ENCODE measurements at places on chromosomes 1 and 21.

GRCh38 chr1:76267631-76268030 lies 193.1 kb downstream of the ST6GALNAC3 start:
- DNase-seq: no peak

DNA sequence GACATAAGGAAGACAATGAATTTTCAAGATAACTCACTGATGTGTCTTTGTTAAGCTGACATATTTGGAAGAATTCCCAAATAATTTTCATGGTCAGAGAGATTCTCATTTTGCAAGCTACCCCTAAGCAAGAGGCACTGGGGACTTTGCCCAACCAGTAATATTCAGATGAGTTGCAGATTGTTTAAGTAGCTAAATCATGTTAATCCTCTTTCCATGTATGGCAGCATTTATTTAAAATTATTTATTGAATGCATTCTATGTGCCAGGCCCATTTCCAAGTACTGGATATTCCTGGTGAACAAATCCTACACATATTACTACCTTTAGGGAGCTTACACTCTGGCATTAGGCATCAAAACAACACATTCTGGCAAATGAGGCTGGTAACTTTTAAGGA lies 56.5 kb upstream of the BACH1 start:
- no peak for DNase-seq

DNA sequence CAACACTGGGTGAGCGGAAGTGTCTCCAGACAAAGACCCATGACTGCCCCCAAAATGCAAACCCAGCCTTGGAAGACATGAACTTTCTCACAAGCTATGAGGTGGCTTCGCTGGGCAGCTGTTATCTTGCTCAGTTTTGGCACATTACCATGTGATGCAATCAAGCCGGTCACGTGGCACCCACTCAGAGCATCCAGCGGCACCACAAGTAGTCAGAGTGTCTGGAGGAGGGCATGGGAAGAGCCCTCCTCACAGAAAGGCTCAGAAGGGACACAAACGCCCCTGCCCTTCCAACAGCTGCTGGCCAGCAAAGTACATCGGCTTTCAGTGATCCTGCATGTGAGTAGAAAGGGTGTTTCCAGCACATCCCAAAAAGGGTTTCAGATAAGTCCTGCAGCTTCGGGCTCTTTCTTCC lies 145.5 kb upstream of the IRF2BP2 start:
- no peak for DNase-seq

DNA sequence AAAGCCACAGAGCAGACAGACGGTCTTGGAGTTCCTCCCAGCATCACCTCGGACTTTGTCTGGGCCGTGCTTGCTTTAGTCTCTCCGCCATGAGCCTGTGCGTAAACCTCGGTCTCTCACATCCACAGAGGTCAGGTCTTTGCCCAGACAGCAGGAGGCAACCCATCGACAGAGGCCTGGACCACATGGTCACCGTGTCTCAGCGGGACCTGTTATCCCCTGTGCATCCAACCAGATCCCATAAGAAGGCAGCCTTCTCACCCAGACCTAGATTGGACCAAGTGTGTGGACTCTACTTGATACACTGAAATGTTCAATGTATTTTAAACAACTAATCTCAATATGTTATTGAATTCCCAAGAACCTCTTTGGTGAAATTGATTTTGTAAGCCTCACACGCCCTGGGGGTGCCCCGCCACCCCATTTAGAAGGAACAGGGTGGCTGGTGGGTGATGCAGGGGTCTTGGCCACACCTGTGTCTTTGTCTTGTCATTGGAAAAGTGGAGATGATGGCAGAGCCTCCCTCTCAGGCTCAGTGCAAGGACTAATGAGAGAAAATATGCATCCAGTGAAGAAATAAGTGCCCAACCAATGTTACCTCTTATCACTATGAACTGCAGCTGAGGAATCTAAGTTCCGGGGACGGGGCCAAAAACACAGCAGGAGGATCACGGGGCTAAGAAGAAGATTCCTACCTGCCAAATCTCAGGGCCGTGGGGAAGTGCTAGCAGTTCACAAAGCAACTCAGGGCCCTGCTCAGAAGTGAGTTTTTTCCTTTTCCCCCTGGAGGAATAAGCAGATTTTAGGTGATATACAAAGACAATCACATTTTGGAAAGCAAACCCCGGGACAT lies 101.6 kb upstream of the BACE2 start:
- no peak for DNase-seq

GRCh38 chr1:222905151-222905550 lies 90.3 kb downstream of the DISP1 start:
- no peak for DNase-seq

DNA sequence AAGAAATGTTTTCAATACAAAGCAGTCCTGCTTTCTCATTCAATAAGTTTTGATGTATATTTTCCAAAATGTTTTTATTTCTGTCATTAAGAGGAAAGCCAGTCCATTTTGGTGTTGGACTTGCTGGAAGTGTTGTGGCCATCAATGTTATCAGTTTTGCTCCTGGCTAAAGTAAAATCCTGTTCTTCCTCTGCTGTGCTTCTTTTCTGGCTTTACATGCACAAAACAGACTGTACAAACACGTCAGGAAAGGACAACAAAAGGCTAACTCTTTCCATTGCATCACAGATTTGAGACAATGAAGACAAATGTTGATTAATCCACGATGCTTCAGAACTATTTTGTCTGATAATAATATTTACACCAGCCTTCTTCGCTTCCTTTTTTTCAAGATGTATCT lies 735.4 kb downstream of the LTN1 start:
- no peak for DNase-seq

DNA sequence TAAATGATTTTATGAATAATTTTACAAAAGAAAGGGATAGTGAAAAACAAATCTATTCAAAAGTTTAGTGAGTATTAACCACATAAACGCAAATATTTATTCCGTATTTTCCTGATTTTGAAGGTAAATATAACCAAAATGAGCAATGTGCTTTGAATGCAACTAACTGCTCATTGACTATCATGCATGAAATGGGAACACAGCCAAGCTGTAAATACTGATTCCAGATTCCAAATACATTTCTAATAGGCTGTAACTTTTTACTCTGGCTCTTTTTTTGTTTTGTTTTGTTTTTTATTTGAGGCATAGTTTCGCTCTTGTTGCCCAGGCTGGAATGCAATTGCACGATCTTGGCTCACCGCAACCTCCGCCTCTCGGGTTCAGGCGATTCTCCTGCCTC lies 41.8 kb downstream of the SELENOF start:
- DNase-seq: no peak

DNA sequence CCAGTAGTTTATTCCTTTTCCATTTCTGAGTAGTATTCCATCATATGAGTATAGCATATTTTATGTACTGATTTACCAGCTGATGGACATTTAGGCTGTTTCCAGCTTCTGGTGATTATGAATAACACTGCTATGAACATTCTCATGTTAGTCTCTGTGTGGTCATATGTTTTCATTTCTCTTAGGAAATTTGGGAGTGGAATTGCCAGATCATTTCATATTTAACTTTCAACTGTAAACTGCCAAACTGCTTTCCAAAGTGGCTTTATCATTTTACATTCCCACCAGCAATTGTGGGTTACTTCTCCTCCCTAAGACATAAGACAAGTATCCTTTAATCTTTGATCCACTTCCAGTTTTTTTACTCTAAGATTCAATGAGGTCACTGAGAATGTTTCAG lies 85.7 kb upstream of the RALGPS2 start:
- no peak for DNase-seq

DNA sequence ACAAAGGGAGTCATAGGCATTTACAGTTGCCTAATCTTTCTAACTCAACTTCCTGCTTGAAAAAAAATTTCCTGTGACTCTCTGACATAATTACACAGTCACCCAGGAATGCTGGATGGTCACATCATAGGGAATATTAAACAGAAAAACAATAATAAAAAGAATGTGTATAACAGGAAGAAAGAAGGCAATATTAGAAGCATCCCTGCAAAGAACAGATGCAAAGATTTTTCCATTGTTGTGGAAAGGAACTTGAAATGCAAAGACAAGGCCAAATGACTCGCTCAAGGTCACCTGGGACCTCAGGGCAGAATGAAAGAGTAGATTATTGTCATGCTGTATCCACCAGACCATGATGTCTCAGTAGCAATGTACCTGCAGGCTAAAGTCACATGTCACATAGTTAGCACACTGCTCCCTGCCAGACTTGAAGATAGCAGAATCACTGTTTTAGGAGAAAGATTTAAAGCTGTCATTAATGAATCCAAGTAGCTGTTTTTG lies 184.3 kb downstream of the CYYR1 start:
- DNase-seq: no peak

- DNase-seq: no peak
Observed at GRCh38 chr21:21039624-21040170, 41.5 kb downstream of the NCAM2 start.

- no peak for DNase-seq
Observed at GRCh38 chr1:48616710-48617109, 144.7 kb upstream of the SPATA6 start.

DNA sequence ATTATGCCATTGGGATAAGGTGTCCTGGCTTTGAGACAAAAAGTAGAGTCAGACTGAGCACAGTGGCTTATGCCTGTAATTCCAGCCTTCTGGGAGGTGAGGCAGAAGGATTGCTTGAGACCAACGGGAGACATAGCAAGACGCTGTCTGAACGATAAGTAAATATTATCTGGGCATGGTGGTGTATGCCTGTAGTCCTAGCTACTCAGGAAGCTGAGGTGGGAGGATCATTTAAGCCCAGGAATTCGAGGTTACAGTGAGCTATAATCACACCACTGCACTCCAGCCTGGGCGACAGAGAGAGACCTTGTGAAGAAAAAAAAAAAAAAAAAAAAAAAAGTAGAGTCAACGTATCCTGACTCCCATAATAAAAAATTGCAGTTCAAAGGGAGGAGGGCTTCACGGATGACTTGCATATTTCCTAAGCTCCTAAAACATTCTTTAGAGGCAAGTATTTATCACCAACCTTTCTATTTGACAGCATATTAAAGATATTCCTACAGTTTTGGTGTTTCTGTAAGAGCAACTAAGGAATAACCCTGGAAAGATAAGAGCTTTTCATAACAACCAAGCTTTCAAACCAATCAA lies 141.2 kb downstream of the SLC44A5 start:
- no peak for DNase-seq

DNA sequence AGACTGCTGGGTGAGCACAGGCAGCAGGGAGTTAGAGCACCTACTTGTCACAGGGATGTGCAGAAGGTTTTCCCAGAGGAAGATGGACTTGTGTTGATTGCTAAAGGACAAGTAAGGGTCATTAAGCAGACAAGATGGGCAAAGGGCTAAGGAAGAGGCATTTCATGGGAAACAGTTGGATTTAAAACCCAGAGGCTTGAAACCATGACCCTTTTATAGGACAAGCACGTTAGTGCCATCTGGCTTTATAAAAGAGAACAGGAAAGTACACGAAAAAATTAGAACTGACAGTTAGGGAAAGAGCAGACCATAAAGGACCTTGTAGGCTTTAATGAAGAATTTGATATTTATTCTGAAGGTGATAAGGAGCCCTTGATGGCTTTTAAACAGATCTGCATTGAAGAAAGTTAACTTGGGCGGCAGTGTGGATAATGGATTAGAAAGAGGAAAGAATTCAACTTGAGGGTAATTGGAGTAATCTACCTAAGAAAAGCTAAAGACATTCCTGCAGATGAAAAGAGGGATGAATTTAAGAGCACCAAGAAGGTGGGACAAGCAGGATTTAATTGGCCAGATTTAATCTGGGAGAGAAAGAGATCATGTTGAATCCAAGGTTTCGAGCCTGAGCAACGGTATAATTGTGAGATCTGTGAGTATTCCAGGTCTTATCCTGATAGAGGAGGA lies 68.6 kb downstream of the ZC3H11B start:
- DNase-seq: no peak

DNA sequence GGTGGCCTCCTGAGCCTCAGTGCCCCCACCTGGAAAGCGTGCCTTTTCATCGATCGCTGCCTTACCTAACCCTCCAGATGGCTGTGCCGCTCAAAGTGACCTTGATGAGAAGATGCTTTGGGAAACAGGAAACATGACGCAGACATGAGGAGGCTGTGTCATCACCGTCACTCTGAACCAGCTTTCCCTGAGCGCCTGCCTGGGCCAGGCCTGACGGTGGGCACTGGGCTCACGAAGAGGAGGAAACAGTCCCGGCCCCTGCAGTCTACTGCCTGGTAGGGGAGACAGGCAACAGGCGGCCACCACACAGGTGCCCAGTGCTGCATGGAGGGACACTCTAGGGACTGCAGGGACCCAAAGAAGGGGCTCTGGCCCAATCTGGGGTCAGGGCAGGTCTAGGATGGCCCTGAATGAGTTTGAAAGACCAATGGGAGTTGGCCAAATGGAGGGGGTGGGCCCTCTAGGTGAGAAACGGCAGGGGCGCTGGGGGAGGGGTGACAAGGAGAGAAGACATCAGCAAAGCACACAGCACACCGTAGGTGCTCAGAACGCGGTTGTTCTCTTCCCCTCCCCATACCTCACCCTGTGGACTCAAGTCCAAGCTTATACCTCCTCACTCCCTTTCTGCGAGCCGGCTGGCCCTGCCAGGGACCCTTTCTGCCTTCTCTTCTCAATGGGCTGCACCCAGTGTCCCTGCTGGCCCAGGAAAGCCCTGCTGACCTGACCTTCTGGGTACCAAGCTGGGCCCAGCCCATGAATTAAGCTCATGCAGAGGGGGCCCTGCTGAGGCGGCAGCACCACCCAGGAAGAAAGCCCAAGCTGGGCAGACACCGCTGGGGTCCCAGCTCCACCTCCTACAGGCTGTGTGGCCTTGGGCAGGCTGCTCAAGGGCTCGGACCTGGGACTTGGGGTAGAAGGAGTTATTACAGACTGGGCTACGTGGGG lies 44.9 kb downstream of the GLIS1 start:
- no peak for DNase-seq

- DNase-seq: no peak
Observed at GRCh38 chr1:88275259-88275862, 408.7 kb upstream of the PKN2 start.

DNA sequence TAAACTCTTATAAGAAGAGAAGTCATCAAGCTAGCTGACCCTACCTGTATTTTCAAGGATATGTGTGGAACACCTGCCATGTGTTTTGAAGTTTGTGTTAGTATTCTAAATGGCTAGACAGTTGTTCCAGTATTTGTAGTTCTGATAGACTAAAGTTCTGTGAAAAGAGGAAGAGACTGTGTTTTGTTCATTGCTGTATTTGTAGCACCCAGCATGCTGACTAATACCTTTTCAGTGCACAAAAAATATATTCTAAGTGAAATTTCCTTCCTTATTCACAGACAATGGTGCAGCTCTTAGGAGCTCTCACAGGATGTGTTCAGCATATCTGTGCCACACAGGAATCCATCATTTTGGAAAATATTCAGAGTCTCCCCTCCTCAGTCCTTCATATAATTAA lies 8.2 kb upstream of the METTL18 start:
- DNase-seq: no peak

- DNase-seq: peak; percentile 27
Observed at GRCh38 chr1:224182057-224182865, 779 bp upstream of the DEGS1 start.

DNA sequence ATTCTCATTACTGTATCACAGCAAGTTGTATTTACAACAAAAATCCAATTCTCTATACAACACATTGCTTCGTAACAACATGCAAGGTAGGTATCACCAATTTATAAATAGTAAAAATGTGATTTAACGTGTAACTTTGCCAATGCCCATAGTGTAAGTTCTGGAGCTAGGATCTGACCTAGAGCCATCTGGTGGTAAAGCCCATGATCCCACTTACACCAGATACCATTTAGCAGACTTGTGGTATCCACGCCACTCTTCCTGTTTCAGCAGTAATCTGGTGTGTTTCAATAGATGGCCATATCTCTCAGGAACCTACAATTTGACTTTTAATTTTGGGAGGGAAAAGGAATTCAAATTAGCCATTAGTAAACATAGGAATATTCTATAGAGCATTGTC lies 10.2 kb downstream of the SETSIP start:
- DNase-seq: no peak

GRCh38 chr1:242139986-242140385 lies 141.1 kb upstream of the MAP1LC3C start:
- DNase-seq: no peak
